ENCODE measurements at places on chromosomes 2 and 18.

GRCh38 chr2:239300242-239300641 is 100.6 kb downstream of the HDAC4 start:
- no peak for DNase-seq

DNA sequence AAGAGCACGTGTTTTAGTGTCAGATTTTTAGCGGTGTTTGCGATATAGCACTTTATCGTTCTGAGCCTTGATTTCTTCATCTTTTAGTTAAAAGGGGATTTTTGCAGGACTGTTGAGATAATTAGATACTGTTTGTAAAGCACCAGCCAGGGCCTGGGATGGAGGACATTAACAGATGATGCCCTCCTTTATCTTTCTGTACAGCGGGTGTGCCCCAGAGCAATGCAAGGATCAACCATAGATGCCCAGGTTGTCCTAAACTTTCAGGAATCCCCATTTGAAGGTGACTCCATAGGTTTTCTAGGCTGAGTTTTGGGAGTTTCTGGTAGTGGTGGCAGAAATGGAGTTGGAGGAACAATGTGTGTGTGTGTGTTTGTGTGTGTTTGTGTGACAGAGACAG is 97.0 kb upstream of the SPRED2 start:
- DNase-seq, result no peak

- no peak for DNase-seq
Measured at GRCh38 chr2:145939949-145940348, 1420.0 kb upstream of the ZEB2 start.

GRCh38 chr2:75317316-75317715 is 118.0 kb upstream of the TACR1 start:
- no peak for DNase-seq

DNA sequence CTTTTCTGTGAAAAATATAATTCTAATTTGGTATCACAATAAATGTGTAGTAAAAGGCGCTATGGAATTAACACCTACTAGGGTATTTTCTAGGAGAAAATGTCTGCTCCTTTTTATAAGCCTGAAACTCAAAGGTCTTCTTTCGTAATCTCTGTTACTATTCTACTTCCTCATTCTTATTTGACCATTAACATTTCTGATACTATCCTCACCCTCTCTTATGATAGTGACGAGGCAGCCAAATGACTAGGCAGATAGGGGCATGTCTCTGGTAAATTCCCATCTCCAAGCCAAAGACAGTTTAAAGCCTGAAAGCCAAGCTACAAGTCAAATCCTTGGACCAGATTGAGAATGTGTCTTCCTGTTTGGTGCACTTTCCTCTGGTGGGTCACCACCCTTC is 251.7 kb downstream of the LRRTM4 start:
- DNase-seq, result no peak

GRCh38 chr2:10826625-10827024 is 14.0 kb upstream of the PDIA6 start:
- DNase-seq, result no peak

DNA sequence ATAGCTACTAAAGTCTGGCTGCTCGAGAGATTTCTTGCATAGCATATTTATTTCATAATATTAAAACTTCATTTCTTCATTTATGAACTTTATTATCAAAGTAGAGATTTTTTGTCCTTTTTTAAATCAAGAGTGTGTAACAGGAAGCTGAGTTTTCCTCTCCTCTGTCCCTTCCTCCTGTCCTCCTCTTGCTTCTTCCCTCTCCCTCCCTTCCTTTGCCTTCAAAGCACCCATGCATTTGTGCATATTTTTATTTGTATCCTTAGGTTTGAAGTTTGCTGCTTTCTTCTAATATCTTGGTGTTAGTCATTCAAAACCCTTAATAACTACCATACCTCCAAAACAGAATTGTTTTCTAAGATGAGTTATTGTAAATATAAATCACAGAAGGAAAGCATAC is 174.6 kb downstream of the SNTG2 start:
- no peak for DNase-seq

GRCh38 chr2:74181739-74182138 is 3.1 kb upstream of the MOB1A start:
- DNase-seq, result no peak

- DNase-seq, result no peak
Measured at GRCh38 chr18:63158012-63158631, 161.4 kb downstream of the BCL2 start.
